Foreskin keratinocyte (primary cell): ENCODE measurements at places on chromosomes 5 and 9. TPM values are rescaled to one million over a fixed set of nuclear protein-coding genes. Genes with fewer than 3 reads are reported as not detected.
A peak's percentile ranks its signal among the peaks of the same experiment; 100 is the strongest.

Gene PCDHA9
- total RNA-seq, result not detected in 2 replicates

Gene MPDZ
- total RNA-seq, result 14.3 and 15.5 TPM in 2 replicates

Gene PCDHGB7
- total RNA-seq, result 0.46 and 1.1 TPM in 2 replicates

Gene ABLIM3
- 4.7 and 10.1 TPM in 2 replicates for total RNA-seq

Gene CKMT2
- total RNA-seq, result not detected in 2 replicates

DNA sequence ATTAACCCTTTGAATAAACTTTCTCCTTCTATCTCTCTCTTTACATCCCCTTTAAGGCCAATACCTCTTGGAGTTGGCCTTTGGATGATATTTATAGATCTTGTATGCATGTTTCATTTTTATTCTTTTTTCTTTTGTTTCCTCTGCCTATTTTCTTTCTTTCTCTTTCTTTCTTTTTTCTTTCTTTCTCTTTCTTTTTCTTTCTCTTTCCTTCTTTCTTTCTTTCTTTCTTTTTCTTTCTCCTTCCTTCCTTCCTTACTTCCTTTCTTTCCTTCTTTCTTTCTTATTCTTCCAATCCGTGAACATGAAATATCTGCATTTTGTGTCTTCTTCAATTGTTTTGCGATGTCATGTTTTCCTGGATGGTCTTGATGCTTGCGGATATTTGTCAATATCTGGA is 276.1 kb downstream of the ADGRV1 start:
- DNase-seq, result no peak

GRCh38 chr5:160744268-160745101 is 107.5 kb downstream of the ATP10B start:
- DNase-seq, result no peak

GRCh38 chr9:107874591-107875369 is 385.2 kb upstream of the KLF4 start:
- no peak for DNase-seq

GRCh38 chr5:75656311-75657003 is 45.2 kb downstream of the ANKDD1B start:
- DNase-seq, result peak; percentile 55

DNA sequence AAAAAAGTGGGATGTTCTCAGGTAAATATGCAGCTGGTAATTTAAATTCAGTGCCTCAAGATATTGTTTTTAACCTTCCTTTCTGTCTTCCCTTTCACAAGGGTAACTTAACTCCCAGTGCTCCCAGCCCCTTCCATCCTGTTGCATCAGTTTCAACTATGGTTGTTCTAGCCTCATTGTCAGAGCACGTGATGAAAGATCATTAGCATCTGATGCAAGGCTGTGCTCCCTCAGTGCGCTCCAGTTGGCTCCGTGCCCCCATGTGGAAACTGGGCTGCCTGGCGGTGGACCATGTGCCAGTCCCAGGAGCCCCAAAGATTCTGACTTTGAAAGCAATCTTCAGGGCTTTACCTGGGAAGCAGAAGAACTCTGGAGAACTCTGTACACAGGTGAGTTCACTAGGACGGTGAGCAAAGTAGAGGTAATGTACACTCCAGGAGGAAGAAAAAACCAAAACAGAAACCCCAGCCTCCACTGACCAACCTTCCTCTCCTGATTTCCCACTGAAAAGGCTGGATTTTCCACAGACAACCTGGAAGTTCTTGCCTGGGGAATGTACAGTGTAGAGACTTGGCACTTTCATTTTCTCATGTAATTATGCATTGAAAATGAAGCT is 96.9 kb downstream of the SLC1A3 start:
- no peak for DNase-seq

- no peak for DNase-seq
Measured at GRCh38 chr5:1228120-1228519, 2.9 kb downstream of the SLC6A18 start.

GRCh38 chr5:16995372-16995771 is 59.3 kb upstream of the MYO10 start:
- no peak for DNase-seq

DNA sequence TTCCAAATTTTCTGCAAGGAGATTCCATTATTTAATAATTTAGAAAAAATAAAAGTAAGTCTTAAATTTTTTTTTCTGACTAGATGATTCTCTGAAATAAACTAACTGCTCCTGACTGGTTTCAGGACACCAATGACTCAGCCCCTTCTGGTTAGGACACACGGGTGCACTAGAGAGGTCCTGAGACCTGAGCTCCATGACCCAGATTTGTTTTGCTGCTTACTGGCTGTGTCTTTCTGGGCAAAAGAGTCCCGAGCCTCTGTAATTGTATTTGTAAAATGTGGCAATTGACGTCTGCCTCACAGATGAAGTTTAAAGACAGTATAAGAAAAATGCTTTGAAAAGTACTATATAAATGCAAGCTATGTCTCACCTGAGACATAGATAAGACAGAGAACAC is 89.1 kb downstream of the SLC24A2 start:
- no peak for DNase-seq

DNA sequence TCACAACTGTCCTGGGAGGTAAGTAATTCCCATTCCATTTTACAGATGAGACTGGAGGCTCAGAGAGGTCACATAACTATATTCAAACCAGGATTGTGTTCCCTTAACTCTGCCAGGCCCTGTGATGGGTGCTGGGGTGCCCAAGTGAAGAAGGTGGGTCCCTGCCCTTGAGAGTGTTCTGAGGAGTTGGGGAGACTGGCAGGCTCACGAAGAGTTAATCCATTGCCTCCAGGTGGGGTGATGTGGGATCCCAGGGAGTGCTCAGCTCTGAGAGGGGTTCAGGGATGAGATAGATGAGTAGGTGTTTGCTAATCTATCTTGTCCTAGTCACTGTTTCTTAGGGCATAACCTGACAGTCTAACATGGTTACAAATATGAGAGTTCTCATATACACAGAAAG is 36.7 kb downstream of the GSN start:
- no peak for DNase-seq
